Stimulated activated CD8-positive, alpha-beta memory T cell treated with anti-CD3 and anti-CD28 coated beads, Interleukin-12 subunit alpha, Interleukin-12 subunit beta, amount 100 ng/mL, for 1 hour (primary cell): ENCODE measurements at places on chromosomes 13 and 19.

DNA sequence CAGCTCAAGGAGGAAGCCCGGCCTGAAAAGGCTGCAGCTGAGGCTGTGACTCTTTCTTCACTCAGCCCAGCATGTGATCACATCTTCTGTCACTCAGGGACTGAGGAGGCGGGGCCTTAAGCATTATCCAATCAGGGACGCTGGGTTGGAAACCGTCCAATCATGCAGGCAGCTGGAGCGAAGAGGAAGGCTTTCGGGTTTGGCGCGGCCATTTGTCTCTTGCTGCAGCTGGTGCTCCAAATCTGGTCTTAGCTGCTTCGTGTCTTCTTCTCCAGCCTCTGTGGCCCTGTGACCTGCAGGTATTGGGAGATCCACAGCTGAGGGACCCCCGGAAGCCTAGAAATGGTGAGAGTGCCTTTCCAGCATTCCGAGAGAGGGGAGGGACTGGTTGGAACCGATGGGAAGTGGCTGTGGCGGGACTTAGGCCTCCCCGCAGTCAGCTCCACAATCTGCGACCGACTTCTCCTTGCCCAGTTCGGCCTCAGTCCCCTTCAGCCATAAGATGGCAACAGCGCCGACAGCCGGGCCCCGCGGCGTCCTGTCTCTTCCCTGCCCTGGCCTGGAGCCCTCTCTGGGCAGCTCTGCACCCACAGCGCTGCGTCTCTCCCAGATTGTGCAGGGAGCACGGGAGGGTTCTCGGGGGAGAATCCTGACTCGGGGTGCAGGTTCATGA, at the start of gene ZNF90:
ZNF90 (plus strand) TSS at position 210 of the 673 bp plus-strand sequence; CDS start at position 343, 133 bp downstream.
- peak; percentile 73 for DNase-seq

- DNase-seq, result no peak
Measured at GRCh38 chr19:47714339-47714738, 1.1 kb downstream of the EHD2 start.

DNA sequence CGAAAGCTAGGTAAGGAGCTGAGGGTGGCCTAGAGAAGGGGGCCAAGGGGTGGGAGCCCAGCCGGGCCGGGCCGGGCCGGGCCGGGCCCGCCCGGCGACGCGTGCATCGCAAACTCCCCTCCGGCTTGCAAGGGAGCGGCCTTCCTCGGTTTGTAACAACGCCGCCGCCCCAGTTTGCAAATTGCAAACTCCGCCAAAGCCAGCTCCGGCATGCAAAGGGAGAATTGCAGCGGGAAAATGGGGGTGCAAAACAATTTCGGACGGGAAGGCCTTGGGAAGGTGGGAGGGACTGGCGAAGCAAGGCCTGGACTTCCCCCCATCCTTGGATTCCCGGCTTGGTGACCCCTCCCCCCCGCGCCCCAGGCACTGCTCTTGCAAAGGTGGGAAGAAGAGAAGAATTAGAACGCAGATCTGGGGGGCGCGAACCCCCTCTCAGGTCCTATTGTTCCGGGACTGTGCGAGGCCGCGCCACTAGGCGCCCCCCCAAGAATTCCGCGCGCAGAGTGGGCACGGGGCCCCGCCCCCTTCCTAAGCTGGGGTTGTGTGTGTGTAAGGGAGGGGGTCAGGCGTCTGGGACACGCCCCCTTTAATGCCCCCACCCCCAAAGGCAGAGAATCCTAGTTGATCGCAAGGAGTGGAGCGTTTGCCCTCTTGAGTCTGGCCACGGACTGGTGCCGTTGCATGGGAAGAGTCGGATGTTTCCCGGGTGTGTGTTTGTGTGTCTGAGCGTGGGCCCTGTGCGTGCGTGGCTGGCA, 926 bp downstream of the PRR12 start:
- no peak for DNase-seq

DNA sequence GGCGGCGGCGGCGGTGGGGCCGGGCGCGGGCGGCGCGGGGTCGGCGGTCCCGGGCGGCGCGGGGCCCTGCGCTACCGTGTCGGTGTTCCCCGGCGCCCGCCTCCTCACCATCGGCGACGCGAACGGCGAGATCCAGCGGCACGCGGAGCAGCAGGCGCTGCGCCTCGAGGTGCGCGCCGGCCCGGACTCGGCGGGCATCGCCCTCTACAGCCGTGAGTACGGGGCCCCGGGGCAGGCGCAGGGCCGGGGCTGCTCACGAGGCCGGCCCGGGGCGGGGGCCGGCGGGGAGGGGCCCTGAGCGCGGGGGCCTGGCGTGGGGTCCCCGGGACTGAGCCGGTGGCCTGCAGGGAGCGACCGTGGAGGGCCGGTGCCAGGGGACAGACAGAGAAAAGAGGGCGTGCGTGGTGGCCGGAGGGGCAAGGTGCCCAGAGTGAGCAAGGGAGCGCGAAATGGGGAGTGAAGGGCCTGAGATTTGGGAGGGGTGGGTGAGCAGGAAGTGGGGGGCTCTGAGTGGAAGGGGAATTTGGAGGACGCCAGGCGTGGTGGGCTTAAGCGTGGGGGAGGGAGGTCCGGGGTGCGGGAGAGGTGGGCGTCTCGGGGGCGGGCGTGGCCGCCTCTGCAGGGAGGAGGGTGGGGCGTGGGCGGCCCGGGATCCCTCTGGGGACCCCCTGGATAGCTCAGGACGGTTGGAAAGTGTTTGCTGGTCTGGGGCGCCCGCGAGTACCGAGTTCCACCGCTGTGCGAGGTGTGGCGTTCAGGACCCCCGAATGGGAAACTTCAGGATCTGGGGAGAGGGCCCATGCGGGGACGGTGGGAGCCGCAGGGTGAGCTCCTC, 575 bp downstream of the CARM1 start:
- DNase-seq, result no peak

GRCh38 chr19:46387713-46388130, 25.6 kb downstream of the CCDC8 start:
- no peak for DNase-seq

DNA sequence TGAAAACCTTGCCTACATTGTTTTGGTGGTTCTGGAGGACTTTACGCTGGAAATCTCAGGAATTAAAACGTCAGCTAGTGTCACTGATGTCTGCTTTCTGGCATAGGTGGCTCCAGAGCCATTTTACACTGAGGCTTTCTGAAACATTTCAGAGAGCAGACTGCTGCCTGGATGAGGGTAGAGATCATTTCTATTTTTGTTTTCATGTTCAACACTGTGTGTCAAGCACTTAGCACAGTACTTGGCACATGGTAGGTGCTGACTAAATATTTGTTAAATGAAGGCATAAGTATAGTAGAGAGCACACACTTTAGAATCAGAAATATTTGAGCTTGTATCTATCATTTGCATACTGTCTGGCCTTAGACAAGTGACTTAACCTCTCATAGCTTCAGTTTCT, 59.1 kb upstream of the FRY start:
- no peak for DNase-seq

- peak; percentile 37 for DNase-seq
Measured at GRCh38 chr19:53881482-53882390, at the start of gene PRKCG. Gene PRKCG, plus strand, starts transcription at chr19:53882197. Its CDS starts 298 bp downstream, at chr19:53882495.

- DNase-seq, result no peak
Measured at GRCh38 chr13:31328549-31329235, 128.9 kb downstream of the B3GLCT start.

- no peak for DNase-seq
Measured at GRCh38 chr13:94419304-94419924, 60.1 kb downstream of the DCT start.

- DNase-seq, result no peak
Measured at GRCh38 chr13:71261256-71261655, 605.7 kb downstream of the DACH1 start.

- no peak for DNase-seq
Measured at GRCh38 chr13:20451397-20451796, 74.3 kb downstream of the CRYL1 start.

- no peak for DNase-seq
Measured at GRCh38 chr13:36131931-36132297, 732 bp upstream of the DCLK1 start.

DNA sequence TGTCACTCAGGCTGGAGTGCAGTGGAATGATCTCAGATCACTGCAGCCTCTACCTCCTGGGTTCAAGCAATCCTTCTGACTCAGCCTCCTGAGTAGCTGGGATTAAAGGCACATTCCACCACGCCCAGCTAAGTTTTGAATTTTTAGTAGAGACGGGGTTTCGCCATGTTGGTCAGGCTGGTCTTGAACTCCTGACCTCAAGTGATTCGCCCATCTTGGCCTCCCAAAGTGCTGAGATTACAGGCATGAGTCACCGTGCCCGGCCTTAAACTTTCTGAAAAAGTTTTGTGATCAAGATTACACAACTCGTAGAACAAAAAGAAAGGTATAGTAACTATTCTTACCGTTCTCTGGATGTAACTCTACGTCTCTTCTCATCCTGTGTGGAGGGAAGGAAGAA, 21.2 kb downstream of the DNMT1 start:
- DNase-seq, result no peak

- DNase-seq, result no peak
Measured at GRCh38 chr13:32497589-32497988, 41.0 kb downstream of the N4BP2L2 start.

DNA sequence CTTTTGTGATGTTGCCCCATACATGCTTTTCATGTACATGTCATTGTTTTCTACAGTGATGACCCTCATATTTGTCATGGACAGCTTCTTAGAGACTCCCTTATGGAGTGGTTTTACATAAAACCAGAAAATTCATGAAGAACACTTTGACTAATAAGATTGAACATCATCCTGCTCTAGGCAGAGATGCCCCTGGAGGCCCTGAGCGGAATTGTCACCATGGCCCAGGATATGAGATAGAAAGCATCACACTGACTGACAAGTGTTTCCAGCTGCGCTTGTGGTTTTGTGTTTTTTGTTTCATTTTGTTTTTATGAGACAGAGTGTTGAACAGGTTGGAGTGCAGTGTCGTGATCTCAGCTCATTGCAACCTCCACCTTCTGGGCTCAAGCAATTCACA, 22.2 kb downstream of the ZNF701 start:
- DNase-seq, result no peak

GRCh38 chr19:43773725-43774102, 7.1 kb downstream of the KCNN4 start:
- no peak for DNase-seq

DNA sequence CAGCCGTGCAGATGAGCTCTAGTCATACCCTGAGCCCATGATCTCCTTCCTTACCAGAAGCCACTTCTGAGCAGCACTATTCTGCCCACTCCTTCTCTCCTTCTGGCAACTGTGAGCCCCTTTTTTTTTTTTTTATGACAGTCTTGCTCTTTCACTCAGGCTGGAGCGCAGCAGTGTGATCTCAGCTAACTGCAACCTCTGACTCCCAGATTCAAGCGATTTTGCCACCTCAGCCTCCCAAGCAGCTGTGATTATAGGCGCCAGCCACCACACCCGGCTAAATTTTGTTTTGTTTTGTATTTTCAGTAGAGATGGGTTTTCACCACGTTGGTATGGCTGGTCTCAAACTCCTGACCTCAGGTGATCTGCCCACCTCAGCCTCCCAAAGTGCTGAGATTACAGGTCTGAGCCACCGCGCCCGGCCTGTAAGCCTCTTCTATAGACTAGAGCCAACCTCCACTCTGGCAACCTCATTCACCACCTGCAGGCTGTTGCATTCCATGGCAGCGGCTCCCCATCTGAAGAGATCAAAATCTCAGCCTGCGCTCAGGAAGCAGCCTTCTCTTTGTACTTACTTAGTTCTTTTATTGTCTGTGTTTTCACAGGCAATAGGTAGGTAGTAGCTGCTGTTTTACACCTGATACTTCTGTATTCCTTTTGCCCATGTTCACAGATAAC, 34.8 kb upstream of the NDFIP2 start:
- no peak for DNase-seq

DNA sequence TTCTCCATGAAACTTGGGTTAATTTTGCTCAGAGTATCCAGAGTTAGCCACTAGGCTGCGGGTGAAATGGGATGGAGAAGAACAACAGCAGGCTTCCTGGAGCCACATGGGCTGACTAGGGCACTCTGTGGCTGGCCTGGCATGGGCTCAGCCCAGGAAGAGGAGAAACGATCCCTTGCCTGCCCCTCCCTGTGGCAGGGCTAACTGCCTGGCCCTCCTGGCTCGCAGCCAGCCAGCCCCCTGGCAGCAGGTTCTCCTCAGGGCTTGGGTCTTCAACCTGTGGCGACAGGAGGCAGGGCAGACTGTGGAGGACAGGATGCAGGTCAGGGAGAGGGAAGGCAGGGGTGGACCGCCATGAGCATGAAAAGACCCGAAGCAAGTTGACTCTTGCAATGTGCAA, 78.7 kb upstream of the GPR183 start:
- no peak for DNase-seq

GRCh38 chr19:35742121-35742724, at the start of gene IGFLR1:
Gene IGFLR1, minus strand, starts transcription at chr19:35742452. Its CDS starts 1,272 bp downstream, at chr19:35741180.
- peak; percentile 47 for DNase-seq

DNA sequence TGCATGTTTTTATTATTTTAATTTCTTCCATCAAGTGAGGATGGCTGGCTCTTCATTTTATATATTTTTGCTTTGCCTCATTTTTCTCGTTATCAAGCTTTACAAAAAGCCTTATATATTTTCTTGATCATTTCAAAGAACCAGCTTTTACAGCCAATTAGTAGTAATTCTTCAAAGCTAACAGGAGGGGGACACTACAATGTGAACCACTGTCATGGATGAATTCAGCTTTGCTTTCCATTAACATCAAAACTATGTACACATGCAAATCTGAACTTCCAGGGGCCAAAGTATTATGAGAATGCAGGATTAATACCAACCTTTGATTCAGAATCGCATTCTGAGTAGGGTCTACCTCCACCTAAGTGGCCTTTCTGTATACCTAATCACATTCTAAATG, 11.1 kb downstream of the UQCRFS1 start:
- DNase-seq, result no peak

DNA sequence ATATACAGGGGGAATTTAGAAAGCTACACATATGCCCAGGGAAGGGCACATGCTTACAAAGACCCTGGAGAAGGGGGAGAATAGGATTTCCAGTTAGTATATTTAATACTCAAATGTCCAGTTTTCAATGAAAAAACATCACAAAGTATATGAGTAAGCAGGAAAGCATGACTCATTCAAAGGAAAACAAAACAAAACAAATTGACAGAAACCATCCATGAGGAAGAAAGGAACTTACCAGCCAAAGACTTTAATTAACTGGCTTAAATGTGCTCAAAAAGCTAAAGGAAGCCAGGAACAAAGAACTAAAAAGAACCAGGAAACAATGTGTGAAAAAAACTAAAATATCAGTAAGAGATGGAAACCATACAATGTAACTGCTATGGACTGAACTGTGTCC, 716.2 kb upstream of the ARGLU1 start:
- no peak for DNase-seq

DNA sequence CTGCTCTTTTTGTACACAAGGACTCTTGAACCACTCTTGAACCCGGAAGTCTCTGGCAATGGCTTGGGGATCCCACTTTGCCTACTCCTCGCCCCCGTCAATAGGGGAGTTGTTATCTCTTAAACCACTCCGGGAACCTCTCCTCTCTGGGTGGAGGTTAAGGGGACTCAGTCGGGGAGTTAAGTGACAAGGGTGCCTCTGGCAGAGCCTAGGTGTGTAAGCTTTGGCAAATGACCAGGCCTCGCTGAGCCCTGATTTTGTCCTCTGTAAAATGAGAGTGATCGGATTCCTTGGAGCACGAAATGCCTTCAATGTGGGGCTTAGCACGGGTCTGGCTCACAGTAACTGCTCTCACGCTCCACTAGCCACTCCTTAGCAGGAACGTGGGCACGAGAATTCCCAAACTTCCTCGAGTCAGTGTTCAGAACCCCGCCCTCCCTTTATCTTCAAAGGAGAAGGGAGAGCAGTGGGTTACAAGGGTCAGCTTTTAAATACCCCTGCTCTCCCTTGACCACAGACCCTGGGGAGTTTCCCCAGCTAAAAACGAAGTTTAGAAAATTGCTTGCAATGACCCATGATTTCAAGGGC, 193.3 kb downstream of the KATNAL1 start:
- DNase-seq, result no peak
